ENCODE measurements at places on chromosomes 5 and 9.

DNA sequence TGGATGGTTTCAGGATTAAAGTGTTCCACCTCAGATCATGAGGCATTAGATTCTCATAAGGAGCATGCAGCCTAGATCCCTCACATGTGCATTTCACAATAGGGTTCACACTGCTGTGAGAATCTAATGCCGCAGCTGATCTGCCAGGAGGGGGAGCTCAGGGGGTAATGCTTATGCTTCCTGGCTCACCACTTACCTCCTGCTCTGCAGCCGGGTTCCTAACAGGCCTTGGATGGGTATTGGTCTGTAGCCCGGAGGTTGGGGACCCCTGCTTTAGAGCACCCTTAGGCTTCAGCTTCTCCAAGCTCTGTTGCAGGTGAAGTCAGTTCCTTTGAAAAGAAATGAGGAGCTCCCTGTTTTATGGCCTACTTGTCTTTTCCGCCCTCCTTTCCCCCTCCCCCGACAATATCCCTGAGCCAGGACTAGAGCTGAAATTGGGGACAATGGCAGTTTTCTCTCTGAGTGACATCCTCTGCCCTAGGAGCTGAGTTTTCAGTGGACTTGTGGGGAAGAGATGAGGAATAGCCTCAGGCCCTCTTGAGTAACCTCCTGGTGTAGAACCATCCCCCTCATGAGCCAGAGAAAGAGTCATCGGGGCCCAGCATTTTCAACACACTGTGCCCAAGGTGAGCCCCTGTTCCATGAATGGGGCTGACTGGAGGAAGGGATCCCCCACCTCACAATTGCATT lies 16.2 kb upstream of the MAT2B start:
- no peak for DNase-seq

DNA sequence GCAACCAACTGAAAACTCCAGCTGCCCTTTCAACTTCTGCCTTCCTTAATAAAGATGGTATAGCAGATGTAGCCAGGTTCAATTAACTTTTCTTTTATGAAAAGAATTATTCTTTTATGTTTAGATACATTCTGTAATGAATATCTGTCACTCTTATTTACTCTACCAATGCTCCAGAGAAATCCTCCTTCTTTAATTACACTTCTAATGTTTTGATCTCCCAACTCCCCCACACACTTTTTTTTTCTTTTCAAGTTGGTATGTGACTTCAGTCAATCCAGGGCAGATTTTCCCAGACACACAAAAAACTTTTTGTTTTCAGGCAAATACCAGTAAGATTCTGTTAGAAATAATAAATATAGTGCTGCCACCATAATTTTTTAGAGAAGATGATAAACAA lies 1000.0 kb upstream of the DMAC1 start:
- DNase-seq = no peak

DNA sequence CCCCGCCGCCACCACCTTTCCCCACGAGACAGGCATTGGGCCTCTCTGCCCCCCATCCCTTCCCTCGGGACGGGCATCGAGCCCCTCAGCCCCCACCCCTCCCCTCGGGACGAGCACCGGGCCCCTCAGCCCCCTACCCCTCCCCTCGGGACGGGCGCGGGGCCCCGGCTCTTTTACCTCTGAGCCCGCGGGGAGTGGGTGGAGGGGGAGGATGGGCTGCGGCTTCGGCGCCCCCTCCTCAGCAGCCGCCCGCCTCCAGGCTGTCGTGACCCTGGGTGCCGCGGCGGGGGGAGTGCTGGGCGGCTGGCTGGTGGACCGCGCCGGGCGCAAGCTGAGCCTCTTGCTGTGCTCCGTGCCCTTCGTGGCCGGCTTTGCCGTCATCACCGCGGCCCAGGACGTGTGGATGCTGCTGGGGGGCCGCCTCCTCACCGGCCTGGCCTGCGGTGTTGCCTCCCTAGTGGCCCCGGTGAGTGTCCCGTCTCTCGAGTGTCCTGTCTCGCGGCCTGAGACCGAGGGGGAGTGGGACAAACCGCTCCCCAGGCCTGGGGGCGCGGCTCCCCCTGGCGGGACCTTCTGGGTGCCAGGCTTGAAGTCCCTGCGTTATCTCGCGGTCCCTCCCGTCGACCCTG lies 791 bp downstream of the SLC2A8 start:
- peak; percentile 58 for DNase-seq

- no peak for DNase-seq
Observed at GRCh38 chr5:95075111-95075510, 209.8 kb downstream of the MCTP1 start.

GRCh38 chr9:72650206-72650605 lies 128.8 kb downstream of the TMC1 start:
- no peak for DNase-seq

GRCh38 chr5:15791274-15791673 lies 291.3 kb downstream of the FBXL7 start:
- no peak for DNase-seq

GRCh38 chr5:75482482-75482881 lies 28.9 kb downstream of the CERT1 start:
- no peak for DNase-seq

GRCh38 chr5:82885627-82886389 lies 191.4 kb downstream of the TMEM167A start:
- no peak for DNase-seq

- DNase-seq = no peak
Observed at GRCh38 chr9:126621919-126622735, 8.4 kb downstream of the LMX1B start.

DNA sequence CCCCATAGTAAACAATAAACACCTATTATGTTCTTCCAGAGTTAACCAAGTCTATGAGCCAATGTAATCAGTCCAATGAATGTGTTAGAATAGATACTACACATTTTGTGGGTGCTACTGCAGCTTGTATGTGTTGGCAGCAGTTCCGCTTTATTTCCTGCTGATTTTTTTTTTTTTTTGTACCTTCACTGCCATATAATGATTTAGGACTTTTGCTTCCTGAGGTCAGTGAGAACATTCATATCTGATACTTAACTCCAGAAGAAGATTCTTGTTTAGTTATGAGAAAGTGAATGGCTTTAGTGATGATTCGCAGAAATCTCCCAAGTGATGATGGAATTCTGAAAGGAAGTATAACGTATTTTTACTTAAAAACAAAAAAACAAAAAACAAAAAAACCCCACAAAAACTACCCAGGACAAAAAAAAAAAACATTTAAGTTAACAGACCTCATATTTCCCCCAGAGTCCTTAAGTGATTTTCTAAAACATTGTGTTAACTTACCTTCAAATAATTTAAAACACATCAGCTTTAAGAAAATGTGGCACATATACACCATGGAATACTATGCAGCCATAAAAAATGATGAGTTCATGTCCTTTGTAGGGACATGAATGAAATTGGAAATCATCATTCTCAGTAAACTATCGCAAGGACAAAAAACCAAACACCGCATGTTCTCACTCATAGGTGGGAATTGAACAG lies 24.7 kb upstream of the LMNB1 start:
- no peak for DNase-seq

GRCh38 chr9:18672706-18673105 lies 198.8 kb downstream of the ADAMTSL1 start:
- DNase-seq = no peak

DNA sequence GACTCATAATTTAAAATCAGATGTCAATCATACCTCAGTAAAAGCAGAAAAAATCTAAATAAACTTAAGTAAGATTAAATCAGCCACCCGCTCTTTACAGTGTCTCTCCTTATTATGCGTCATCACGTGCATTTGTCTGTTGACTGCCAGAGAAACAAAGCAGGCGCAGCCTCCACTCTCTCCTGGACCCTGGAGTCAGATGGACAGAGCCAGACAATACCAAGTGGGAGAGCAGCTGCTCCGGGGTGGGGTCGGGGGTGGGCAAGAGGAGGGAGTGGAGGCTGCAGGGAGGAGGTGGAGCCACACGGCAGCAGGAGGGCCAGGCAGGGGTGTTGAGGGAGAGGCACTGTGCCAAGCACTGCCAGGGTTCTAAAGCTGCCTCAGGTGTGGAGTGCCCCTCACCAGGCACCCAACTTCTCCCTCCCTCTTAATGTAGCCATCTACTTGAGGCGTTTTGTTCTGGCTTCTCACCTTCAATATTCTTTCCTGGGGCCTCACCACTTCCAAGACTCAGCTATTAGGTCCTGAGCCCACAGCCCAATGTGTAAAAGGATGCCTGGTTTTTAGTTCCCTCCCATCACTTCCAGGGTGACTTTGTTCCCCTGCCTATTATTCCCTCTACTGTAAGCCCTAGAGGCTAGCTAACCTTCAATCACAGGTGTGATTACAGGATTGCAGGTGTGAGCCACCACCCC lies 96.3 kb downstream of the GLDC start:
- DNase-seq = no peak

- DNase-seq = peak; percentile 18
Observed at GRCh38 chr5:143051244-143052058, 281.3 kb downstream of the ARHGAP26 start.

DNA sequence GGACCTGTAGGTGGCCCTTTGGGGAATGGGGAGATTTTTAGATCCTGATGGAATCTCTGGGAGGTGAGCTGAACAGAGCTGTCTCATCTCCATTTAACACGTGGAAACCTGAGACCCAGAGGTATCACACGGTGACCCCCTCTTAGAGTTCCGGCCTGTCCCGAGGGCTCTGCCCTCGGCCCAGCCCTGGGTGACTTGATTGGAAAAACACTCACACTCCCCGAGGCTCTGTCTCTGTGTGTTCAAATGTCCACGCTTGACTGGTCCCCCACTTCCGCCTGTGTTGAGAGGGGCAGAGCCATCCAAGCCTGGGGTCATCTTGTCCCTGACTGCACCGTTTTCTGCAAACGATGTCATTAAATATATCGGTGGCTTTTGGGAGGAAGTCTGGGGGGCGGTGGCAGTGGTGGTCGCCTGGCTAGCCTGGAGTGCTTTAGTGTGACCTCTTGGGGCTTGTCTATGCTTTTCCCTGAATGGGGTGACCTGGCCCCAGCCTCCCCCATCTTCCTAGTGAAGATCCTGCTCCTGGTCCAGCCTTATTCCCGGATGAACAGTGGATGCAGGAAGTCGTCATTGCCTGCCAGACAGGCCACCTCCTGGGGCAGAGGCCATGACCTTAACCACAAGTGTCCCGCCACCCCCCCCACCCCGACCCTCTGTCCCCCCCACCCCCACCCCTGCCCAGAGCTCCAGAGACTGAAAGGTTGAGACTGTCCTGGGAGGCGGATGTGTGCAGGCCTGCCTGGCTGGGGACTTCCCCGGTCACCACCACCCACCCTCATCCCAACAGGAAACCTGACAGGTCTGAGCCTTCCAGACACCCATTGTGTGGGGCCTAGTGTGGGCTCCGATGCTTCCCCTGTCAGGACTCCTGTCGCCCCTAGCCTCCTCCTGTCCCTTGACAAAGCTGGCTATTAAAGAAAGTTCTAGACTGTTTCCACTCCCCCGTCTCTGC lies 5.3 kb upstream of the DAB2IP start:
- DNase-seq = no peak

- no peak for DNase-seq
Observed at GRCh38 chr5:6587171-6587570, 45.7 kb downstream of the NSUN2 start.

- peak; percentile 42 for DNase-seq
Observed at GRCh38 chr5:61162832-61163567, 732 bp upstream of the SMIM15 start.

DNA sequence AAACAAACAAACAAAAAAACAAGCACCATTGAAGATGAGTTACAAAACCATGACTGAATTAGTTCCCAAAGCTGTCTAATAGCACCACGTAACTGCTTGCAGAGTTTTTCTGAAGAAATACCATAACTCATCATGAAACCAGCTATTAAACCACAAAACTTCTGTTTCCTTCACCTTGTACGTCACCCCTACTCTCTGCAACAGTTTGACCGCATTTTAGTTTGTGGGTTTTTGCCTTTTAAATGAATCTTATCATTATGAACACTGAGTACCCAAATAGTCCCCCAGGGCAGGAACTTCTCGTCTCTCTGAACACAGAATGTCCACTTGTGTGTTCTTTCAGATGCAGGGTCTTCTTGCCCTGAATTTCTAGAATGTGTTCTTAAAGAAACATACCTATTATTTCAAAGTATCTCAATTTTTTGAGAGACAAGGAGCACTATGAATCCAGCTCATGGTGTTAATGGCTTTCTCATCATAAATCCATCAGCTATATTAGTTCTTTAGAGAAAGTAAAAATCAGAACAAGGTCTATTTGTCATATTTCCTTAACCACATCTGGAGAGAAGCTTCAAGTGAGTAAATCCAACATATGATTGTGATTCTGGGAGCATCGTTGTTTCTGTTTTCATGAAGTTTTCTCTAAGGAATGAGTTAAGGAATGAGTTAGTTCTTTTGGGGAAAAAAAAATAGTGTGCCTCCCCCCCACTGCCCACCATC lies 210.6 kb downstream of the AUH start:
- no peak for DNase-seq

DNA sequence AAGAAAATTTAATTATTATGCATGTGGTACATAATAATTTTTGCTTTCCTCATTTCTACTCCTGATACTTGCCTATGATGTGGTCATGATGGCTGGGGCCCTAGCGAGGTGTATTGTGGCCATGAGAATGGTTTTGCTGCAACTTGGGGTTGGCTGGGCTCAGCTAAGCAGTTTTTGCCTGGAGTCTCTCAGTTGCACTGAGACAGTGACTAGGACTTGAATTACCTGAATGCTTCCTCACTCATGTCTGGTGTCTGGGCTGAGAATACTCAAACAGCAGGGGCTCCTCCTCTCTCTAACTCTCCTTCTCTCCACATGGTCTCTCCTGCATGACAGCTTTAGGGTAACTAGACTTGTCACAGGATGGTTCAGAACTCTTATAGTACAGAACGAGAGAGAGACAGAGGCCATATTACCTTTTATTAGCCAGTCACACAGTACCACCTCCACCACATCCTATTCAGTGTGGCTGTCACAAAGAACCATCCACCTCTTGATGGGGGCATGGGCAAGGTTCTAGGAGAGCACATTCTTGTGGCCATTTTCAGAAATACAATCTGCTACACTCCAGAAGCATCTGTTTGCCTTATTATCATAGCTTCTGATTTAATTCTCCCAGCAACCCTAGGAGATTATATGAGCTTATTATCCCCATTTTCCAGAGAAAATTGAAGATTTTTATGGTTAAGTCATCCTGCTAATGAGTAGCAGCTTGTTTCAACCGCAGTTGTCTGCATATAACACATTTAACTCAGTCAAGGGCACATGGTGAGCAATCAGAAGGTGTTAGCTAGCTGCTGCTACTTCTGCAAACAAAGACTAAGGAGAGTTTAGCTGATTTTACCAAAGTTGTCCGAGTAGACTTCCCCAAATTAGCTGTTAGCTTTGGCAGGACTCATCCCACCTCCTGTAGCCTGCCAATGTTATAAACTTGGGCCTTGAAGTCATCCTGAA lies 245.1 kb downstream of the DOCK8 start:
- no peak for DNase-seq

- no peak for DNase-seq
Observed at GRCh38 chr5:39451276-39451941, 26.6 kb upstream of the DAB2 start.

All from HuH-7.5 (cell line).